Esophagus squamous epithelium (tissue), 5 donors: ENCODE measurements at places on chromosomes 6 and 20. TPM values are rescaled to one million over a fixed set of nuclear protein-coding genes. Genes with fewer than 3 reads are reported as not detected.
A peak's percentile ranks its signal among the peaks of the same experiment; 100 is the strongest.

GRCh38 chr6:32940656-32941213 is at the start of gene HLA-DMB:
HLA-DMB (minus strand) TSS chr6:32941028; CDS start chr6:32940807, 221 bp downstream.
- DNase-seq: no peak
- no peaks in the 10 kb centered on the region for H3K36me3 ChIP-seq
- H3K27ac ChIP-seq: peak within 1 kb of the TSS; percentile 71
- no peaks in the 10 kb centered on the region for H3K27me3 ChIP-seq
- peak within 1 kb of the TSS; percentile 45 for H3K4me3 ChIP-seq

The SASH1 gene
- total RNA-seq: 55.3 TPM

The LGSN gene
- total RNA-seq: not detected

DNA sequence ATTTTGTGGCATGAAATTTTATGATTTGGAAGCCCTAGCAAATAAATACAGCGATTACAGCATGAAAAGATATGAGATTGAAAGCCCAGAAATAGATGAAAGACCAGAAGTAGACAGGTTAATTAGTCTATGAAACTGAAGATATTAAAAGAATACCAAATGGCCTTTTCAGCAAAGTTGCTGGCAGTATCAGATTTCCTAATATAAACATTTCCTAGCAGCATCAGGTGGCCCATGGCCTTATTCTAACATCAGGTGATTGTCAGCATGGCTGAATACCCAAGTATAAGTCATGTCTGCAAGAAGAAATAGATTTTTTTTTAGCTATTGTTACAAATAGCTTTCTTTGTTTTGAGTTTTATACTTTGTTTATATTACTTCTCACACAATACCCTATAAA is 93.2 kb downstream of the CLVS2 start:
- no peak for DNase-seq
- H3K4me1 ChIP-seq: no peaks in the 10 kb centered on the region
- H3K4me3 ChIP-seq: no peak overlapping the region
- no peaks in the 10 kb centered on the region for H3K27me3 ChIP-seq

The PRL gene
- not detected for total RNA-seq

DNA sequence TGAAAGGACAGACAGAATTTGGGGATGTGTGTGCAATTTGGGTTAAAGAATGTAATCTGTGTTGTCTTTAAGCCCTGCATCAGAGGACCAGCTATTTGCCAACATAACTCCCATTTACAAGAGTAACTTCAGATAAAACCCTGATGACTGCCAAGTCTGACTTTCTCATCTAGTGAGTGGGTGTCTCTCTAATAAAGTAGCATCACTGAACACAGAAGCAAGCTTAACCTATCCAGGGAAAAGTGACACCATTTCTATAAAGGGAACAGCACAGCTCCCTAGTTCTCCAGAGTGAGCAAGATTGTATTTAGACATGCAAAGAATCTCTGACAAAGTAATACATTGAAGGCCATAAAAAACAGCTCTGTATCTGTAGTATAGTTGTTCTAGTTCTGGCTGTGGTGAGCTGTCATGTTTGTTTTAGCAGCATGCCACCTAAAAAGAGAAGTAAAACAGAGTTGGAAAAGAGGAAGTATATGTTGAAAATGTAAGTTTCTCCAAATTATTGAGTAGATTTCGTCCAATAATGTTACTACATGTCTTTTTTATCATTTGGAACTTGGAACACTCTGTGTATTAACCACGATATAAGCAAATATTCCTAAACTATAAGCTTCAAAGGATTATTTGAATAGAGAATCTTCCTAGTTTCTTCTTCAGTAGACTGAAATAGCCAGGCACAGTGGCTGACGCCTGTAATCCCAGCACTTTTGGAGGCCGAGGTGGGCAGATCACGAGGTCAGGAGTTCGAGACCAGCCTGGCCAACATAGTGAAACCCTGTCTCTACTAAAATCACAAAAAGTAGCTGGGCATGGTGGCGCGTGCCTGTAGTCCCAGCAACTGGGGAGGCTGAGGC is 8.8 kb upstream of the PIM1 start:
- H3K27me3 ChIP-seq: no peaks in the 10 kb centered on the region
- no peaks in the 10 kb centered on the region for H3K36me3 ChIP-seq
- H3K27ac ChIP-seq: peak overlapping the region; percentile 14
- no peak overlapping the region for H3K4me3 ChIP-seq
- DNase-seq: no peak

GRCh38 chr20:51129147-51129776 is 106.4 kb upstream of the KCNG1 start:
- no peaks in the 10 kb centered on the region for H3K27me3 ChIP-seq
- H3K36me3 ChIP-seq: no peaks in the 10 kb centered on the region
- peak overlapping the region; percentile 86 for H3K27ac ChIP-seq
- no peak overlapping the region for H3K4me3 ChIP-seq

GRCh38 chr6:89364586-89364985 is 12.1 kb upstream of the UBE2J1 start:
- H3K27ac ChIP-seq: no peak overlapping the region
- no peak for DNase-seq
- H3K27me3 ChIP-seq: no peaks in the 10 kb centered on the region
- H3K4me3 ChIP-seq: no peak overlapping the region

DNA sequence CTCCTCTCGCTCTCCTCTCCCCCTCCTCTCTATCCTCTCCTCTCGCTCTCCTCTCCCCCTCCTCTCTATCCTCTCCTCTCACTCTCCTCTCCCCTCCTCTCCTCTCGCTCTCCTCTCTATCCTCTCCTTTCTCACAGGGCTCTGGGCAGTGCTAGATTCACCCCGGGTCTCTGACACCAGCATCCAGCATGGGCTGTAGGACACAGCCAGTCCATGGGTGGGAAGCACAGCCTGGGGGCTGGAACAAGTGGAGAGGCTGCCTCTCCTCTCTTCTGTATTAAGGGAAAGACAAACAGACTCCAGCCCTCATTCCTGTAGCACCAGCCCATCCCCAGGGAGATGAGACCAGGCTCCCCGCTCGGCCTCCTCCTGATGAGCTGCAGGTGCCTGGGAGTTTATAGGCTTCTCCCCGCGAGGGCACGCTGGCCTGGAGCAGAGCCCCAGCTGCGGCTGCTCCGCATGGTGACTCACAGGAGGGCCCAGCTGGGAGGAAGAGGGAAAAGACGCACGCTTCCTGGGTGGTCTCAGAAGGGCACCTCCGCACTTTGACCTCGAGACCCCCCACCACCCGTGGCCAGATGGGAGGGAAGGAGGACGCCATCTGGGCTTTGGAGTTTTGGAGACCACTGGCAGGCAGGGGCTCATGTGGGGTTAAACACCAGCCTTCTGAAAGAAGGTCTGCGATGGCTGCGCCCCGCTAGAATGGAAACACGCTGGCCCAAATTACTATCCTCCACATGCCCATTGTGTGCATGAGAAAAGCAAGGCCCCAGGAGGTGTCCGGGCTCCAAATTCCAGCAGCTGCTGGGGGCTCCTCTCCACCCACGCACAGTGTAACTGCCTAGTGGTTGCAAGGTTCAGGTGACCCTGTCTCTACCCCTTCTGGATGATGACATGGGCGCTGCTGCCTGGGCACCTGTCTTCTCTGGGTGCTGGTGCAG is 68.0 kb downstream of the BMP7 start:
- DNase-seq: no peak
- peaks cover 22% of the 10 kb centered on the region for H3K4me1 ChIP-seq
- H3K4me3 ChIP-seq: no peak overlapping the region
- no peak overlapping the region for H3K27ac ChIP-seq
- no peaks in the 10 kb centered on the region for H3K36me3 ChIP-seq

- H3K4me3 ChIP-seq: peak overlapping the region; percentile 72
- H3K36me3 ChIP-seq: peaks cover 38% of the 10 kb centered on the region
- H3K4me1 ChIP-seq: peaks cover 11% of the 10 kb centered on the region
- no peak for DNase-seq
- peak overlapping the region; percentile 94 for H3K27ac ChIP-seq
These were observed 3.1 kb downstream of the MYL9 start for GRCh38 chr20:36544134-36545018.
